ENCODE measurements at places on chromosomes 6 and 20. TPM values are rescaled to one million over a fixed set of nuclear protein-coding genes. Genes with fewer than 3 reads are reported as not detected.

GRCh38 chr20:43751167-43752050, 24.6 kb upstream of the GTSF1L start:
- DNase-seq: no peak

- no peak for DNase-seq
Measured at GRCh38 chr20:1341561-1342265, 12.8 kb upstream of the SDCBP2 start.

DNA sequence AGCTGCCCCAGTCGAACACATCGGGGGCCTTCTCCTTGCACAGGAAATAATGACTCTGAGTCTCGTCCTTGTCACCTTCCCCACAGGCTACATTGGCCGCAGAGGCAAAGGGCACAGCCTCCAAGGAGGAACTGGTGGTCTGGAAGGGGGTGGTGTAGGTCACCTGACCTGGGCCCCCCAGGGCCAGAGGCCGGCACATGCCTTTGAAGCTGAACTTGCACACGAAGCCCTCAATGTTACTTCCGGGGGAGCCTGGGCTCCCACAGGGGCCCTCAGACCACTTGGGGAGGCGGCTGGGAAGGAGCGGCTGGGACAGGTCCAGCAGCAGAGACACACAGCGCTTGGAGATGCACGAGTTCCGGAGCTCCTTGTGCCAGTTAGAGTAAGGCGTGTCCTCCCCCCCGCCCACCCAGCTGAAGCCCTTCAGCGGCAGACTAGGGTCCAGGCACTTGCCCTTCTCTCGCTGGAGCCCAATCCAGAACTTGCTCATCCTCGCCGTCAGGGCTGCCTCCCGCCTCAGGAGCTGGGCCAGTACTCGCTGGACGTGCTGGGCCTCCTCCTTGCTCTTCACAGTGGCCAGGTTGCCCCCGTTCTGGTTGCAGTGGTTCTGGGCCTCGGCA, 578 bp downstream of the CD93 start:
- DNase-seq: no peak

DNA sequence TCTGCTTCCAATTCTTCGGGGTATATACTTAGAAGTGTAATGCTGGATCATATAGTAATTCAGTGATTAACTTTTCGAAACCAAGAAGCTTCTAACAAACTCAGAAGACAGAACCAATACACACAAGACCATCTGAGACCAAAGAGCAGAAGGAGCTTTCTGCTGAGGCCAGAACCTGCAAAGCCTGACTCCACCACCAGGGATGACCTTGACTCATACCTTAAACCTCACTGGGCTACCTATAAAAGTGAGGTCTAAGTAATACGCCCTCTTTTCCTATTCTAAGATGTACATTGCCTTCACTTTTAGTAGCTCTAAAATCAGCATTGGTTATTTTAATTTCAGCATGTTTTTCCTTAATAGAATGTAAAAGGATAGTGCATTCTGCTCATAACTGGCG, 84.8 kb downstream of the FOXF2 start:
- DNase-seq: no peak

GRCh38 chr6:129340983-129341382, 369.0 kb downstream of the ARHGAP18 start:
- no peak for DNase-seq

DNA sequence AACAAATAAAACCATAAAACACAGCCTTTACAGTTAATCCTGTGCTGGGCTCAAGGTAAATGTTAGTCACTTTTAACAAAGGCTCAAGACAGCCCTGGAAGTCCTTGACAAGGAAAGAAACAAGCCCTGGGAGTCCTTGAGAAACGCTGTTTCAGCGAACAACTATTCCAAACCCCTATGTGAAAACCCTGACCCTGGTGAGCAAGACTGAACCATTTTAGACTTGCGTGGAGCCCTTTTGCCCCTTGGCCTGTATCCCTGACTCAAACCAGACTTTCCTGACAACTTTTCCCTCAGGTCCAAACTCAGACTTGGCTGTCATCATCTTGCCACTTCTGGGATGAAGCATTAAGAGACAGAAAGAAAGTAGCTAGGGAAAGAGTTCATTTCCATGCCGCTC, 180.4 kb downstream of the AIG1 start:
- peak; percentile 53 for DNase-seq

- no peak for DNase-seq
Measured at GRCh38 chr6:49515485-49516146, 15.9 kb downstream of the GLYATL3 start.

Gene PCSK2
- 0.72 TPM for total RNA-seq
